ENCODE measurements at places on chromosomes 7 and 10.

GRCh38 chr7:95772298-95772770 lies at the start of gene DYNC1I1:
Gene DYNC1I1, plus strand, starts transcription at chr7:95772554. Its CDS starts 32,176 bp downstream, at chr7:95804730.
- no peak for DNase-seq

GRCh38 chr10:32273336-32273735 lies 73.6 kb downstream of the EPC1 start:
- no peak for DNase-seq

GRCh38 chr10:55800602-55801352 lies 560.3 kb downstream of the ZWINT start:
- no peak for DNase-seq

- DNase-seq: peak; percentile 1
Observed at GRCh38 chr10:90642136-90642535, 215.7 kb downstream of the HTR7 start.

GRCh38 chr10:68095153-68095552 lies 14.1 kb upstream of the MYPN start:
- no peak for DNase-seq

- peak; percentile 54 for DNase-seq
Observed at GRCh38 chr7:82164813-82165212, 278.8 kb downstream of the CACNA2D1 start.
